ENCODE measurements at places on chromosomes 11 and 22.

DNA sequence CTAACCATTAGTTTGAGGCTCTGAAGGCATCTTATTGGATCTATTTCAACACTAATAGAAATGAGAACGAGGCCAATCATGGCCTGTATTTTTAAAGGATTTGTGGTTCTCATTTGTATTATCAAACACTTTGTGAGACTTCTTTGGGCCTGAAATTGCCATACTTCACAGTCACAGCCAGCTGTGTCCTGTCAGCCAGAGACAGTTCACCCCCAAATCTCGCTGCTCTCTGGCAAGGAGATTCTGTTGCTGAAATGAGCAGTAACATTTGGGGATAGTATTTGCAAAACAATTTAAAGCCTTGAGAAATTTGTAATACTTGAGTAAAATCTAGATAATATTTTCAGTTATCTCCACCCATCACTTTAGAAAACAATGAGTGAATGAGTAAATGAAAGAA is 26.9 kb upstream of the TENM4 start:
- DNase-seq = no peak

DNA sequence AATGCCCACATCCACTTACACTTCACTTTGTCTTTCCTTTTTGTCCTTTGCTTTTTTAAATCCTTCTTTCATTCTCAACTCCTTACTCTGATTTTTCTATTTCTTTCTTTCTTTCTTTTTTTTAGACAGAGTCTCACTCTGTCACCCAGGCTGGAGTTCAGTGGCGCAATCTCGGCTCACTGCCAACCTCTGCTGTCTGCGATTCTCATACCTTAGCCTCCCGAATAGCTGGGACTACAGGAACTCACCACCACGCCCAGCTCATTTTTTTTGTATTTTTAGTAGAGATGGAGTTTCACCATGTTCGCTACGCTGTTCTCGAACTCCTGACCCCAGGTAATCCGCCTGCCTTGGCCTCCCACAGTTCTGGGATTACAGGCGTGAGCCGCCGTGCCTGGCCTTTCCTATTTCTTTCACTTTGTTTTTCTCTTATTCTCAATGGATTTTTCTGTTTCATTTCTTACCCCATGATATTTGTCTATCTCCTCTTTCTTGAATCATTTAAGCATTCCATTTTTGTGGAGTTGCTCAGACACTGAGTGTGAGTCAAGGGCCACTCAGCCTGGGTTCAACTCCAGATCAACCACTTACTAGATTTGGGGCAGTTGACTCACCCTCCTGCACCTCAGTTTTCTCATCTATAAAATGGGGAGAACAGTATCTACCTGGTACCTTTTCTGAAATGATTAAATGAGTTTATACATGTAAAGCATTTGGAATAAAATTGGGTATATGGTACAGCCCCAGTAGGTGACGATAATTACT is 7.6 kb downstream of the KCNJ5 start:
- DNase-seq = no peak

- DNase-seq = no peak
Measured at GRCh38 chr11:3632070-3632660, 9.6 kb downstream of the ART5 start.

DNA sequence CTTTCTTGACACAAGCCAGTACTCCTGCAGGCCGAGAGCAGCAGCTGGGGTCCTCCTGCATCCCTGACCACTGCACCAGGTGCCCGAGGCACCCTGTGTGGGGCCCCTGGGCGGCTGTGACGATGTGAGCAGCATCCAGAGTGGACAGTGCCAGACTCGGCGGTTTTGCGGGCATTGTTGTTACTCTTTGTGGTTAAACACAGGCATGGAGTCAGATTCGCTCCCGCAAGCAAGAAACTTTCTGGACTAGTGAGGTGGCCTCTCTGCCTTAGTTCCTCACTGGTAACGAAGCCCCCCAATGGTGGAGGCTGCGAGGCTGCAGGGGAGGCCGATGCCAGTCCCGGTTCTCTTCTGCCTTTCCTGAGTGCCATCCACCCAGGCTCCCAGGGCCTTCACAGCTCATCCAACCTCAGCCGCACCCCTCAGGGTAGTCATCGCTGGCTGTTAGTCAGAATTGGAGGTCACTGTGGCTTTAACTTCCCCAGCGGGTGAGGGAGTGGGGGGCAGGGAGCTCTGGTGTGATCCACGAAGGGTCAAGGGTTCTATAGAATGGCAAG is 3.7 kb upstream of the CLDN5 start:
- DNase-seq = no peak

GRCh38 chr11:1830004-1830321 is 4.8 kb upstream of the SYT8 start:
- no peak for DNase-seq

GRCh38 chr22:36563898-36564297 is 34.9 kb upstream of the EIF3D start:
- no peak for DNase-seq

DNA sequence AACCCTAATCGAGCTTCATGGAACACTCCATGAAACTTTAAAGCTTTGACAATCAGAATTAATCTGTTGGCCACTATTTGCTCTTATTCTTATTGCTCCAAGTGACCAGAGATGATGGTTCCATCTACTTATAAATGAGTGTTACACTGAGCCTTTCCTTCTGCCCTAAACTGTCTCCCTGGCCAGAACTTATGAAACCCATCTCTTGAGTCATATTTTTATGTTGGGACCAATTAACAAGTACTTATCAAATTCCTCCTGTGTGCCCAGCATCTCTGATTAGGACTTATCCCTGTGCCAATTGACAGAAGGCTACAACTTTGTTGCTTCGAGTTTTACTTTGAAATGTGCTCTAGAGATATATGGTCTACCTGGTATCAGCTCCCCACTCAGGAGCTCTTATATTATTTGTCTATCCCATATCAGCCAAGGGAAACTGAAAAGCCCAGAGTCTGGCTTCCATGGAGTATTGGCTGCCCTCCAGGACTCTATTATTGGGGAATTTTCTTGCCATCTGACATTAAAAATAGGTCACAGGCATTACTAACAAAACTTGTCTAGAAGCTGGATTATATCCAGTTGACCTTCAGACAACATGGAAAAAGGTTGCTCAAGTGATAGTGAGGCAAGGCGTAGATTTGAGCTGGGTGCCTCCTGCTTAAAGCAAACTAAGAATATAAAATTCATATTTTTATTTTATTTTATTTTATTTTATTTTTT is 8.8 kb downstream of the KREMEN1 start:
- no peak for DNase-seq
